Activated CD4-positive, alpha-beta T cell treated with anti-CD3 and anti-CD28 coated beads, Interleukin-2, Interleukin-6, amounts not matched to agents 100 ng/mL and 50 ng/mL, durations not matched to agents 16 hours and 8 hours (primary cell): ENCODE measurements at places on chromosomes 16 and 17.

GRCh38 chr17:83129676-83130075 is 50.3 kb downstream of the METRNL start:
- DNase-seq: no peak

DNA sequence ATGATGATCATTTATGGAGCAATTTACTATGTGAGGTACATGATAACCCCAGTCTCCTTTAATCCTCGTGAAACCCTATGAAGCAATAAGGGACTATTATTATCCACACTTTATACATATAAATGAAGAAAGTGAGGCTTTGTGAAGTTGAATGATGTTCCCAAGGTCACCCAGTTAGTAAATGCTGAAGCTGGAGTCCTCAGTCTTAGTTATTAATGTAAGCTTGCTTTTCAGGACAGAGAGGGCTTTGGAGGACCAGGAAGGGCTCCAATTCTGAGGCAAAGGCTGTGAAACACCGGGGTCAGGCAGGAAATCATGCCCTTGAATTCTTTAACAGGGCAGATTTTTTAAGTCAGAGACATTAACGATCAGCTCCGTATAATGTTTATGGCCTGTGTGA is 36.8 kb downstream of the KSR1 start:
- DNase-seq: no peak

DNA sequence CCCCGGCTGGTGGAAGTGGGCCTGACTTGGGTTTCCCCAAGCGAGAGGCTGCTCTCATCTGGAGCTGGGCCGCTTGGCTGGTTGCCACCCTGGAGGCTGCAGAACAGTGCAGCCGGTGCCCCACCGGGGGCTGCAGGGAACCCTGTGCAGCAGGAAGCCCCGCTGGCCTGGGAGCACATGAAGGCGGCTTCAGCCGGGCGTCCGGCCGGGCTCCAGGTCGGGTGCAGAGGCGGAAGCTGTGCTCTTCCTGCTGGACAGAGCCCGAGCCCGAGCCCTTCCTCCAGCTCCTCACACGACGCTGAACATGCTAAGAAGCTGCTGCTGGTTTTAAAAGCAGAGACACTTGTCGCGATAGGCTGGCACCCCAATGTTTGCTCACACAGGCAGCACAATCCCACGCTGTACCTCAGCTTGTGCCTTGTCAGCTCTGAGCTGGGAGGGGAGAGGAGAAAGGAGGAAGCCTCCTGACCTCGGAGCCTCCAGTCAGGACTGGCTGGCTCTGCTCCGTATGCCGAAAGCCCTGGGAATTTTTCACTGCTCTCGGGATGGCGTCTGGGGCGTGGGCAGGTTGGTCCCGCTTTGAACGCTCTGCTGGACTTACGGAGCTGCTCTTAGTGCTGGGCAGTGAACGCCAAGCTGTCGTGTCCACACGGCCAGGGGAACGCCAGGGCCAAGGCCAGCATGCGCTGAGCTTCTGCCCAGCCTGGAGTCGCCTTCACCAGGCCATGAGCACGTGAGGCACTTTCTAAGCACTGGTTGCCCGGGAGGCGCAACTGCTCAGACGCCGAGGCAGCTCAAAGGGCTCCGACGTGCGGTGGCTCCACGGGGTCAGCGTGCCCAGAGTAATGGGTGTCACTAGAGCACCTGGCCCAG is 8.8 kb downstream of the CDK5R1 start:
- no peak for DNase-seq

DNA sequence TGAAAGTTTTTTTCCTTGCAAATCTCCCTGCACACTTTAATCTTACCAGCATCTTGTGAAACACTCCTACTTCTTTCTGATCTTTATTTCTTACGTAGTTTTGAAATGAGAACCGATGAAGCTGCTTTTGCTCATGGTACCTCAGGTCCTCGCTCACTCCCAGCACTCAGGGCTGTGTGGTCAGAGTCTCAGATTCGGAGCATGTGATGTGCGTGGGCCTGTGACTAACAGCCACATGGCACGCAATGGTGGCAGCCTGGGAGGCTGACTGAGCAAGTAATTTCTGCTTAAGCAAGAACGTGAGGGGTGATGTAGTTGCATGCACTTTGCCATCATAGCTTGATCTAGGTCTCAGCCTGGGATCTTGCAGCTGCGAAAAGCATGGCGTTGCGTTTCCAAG is 624.3 kb downstream of the MAF start:
- DNase-seq: peak; percentile 41

DNA sequence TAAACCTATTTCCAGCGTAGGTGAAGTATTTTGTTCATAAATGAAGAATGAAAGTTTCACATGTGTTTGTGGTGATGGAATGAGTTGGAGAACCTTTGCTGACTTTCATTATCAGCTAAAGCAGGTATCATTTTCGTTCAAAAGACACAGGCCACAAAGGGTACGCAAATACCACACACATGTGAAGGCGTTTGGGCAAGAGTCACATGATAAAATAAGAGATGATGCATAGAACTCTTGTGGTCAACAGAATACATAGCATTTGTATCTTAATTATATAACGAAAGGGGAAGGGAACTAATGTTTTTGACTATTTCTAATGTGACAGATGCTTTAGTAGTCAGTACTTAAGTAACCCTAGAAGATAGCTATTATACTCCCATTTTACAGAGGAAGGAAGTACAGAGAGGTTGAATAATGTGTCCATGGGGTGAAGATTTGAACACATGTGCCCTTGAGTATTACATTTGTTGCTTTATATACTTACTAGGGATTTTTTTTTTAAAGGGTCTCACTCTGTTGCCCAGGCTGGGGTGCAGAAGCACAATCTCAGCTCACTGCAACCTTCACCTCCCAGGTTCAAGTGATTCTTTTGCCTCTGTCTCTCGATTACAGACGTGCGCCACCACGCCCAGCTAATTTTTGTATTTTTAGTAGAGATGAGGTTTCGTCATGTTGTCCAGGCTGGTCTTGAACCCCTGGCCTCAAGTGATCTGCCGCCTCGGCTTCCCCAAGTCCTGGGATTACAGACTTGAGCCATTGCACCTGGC is 4.8 kb downstream of the RPA1 start:
- DNase-seq: peak; percentile 75

GRCh38 chr17:12048843-12049473 is 28.3 kb downstream of the MAP2K4 start:
- DNase-seq: no peak
